Stimulated activated CD8-positive, alpha-beta memory T cell treated with anti-CD3 and anti-CD28 coated beads, Interleukin-4, amount 100 ng/mL, for 4 hours (primary cell): ENCODE measurements at places on chromosomes 2 and 18.

DNA sequence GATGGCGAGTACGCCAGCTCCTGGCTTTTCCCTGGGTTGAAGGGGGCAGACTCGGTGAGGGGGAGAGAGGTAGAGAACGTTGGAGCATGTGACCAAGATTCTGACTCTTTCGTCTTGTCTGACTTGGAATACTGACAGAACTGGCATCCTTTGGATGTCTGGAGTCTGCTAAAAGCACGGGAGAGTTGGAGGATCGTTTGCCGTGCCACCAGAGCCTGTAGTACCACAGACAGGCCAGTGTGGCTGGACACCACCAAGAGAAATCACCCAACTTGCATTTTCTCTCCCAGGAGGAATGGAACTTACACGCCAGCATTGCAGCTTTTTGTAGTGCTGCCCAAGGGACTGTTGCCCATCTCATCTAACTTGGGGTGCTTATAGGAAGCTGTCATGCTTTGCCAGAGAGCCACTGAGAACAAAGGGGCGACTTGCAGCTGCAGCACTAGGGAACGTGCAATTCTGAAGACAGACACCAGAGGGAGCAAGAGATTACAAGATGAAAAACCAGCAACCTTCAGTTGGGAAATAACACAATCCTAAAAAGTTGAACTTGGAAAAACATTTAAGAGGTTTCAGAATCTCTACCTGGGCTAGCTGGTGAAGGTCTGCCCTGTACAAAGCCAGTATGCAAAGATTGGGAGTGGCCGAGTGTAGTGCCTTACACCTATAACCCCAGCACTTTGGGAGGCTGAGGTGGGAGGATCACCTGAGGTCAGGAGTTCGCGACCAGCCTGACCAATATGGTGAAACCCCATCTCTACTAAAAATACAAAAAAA is 24.1 kb downstream of the PSMG2 start:
- DNase-seq = no peak

DNA sequence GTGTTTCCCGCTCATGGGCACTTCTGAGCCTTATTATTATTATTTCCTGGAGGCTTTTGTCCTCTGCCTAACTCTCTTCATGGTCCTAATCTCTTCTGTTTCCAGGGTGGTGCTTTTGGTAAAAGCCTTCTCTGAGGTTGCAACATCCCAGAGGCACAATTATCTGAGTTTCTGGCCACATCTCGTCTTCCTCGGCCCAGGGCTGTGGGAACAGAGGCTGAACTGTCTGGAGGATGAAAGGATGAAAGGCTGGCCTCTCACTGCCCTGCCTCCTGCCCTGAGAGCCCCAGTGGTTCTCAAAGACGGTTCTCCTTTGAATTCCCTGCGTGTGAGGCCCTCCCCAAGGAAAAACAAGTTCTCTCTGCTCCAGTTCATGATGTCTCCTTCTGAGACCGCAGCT is 13.8 kb downstream of the GYPC start:
- DNase-seq = no peak

DNA sequence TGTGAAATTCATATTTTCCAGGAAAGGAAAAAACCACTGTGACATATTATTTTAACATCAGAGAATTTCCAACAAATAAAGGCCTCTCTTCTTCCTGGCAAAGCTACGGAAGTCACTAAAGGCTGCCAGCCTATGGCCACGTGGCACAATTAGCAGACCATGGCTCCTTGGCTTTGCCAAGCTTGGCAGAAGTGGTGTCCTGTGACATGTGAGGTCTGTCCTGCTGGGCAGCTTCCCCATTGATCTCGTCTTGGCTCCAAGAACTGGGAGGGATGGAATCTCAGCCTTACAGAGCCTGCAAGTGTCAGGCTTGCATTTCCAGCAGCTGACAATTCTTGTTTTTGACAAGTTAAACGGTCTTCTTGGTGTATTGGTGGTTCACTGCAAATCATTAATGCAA is 226.9 kb upstream of the THSD7B start:
- DNase-seq = no peak

- no peak for DNase-seq
Observed at GRCh38 chr2:1714291-1715064, 29.8 kb downstream of the PXDN start.

DNA sequence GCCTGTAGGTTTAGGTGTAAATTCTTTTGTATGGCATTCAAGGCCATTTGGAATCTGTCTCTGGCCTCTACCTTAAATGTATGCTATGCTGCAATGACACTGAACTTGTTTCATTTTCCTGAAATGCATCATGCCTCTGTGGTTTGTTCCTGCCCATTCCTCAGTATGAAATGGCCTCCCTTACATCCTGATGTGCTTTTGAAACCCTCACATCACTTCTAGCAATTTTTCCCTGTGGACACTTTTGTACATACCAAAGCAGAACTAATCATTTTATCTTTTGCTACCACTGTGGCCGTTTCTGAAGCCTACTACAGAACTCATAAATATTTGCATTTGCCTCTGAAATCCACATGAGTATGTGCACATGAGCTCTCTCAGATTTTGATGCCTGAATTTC is 557.2 kb downstream of the ERBB4 start:
- DNase-seq = no peak

- DNase-seq = no peak
Observed at GRCh38 chr2:32958821-32959220, 12.1 kb downstream of the LTBP1 start.

GRCh38 chr2:231613663-231614558 is 21.2 kb downstream of the TEX44 start:
- peak; percentile 65 for DNase-seq

- no peak for DNase-seq
Observed at GRCh38 chr2:217798743-217799562, 203.8 kb downstream of the TNS1 start.

DNA sequence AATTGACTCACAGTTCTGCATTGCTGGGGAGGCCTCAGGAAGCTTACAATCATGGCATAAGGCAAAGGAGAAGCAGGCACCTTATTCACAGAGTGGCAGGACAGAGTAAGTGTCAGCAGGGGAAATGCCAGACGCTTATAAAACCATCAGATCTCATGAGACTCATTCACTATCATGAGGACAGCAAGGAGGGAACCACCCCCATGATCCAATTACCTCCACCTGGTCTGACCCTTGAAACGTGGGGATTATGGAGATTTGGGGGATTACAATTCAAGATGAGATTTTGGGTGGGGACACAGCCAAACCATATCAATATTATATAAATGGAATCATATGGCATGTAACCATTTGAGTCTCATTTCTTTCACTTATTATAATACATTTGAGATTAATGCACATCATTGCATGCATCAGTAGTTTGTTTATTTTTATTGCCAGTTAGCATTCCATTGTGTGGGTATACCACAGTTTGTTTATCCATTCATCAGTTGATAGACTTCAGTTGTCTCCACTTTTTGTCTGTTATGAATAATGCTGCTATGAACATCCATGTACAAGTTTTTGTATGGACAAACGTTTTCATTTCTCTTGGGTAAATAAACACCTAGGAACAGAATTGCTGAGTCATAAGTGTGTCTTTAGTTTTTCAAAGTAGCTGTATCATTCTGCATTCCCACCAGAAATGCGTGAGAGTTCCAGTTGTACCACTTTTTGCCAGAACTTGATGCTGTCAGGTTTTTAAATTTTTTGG is 5.8 kb upstream of the SRBD1 start:
- no peak for DNase-seq

GRCh38 chr2:23589220-23589647 is 204.3 kb downstream of the KLHL29 start:
- DNase-seq = no peak

- no peak for DNase-seq
Observed at GRCh38 chr2:127811397-127812321, 688 bp upstream of the WDR33 start.

DNA sequence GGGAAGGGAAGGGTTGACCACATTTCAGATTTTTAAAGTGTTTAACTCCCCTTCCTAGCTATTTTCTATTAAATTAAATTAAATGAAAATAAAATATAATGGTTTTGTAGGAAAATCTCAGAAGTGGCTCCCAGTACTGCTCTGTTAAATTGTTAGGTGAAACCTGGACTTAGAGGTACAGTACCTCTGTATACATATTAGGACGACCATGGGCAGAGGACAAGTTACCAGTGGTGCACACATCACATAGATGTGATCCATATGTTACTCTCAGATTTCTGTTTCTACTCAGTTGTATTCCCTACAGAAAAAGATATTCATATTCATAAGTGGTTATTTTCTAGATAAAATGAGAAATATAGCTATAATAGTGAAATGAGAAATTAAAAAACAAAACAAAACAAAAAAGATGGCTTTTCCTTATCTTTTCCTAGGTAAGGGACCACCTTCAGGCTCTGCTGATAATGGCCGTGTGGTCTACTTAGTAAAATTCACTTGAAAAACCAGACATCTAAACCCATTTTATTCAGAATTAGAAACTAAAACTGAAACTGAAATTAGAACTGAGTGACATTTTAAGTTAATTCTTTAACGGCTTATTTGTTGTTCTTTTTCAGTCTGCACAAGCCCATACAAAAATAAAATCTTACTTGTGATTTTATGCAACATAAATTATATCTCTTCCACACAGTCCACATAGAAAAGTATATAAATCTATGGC is 832.5 kb upstream of the CHAC2 start:
- no peak for DNase-seq

GRCh38 chr2:238321467-238321866 is 1.1 kb downstream of the TRAF3IP1 start:
- DNase-seq = no peak

GRCh38 chr18:56639104-56639381 is 651 bp upstream of the TXNL1 start:
- no peak for DNase-seq

GRCh38 chr2:109408043-109408335 is 205.8 kb downstream of the SEPTIN10 start:
- DNase-seq = no peak

DNA sequence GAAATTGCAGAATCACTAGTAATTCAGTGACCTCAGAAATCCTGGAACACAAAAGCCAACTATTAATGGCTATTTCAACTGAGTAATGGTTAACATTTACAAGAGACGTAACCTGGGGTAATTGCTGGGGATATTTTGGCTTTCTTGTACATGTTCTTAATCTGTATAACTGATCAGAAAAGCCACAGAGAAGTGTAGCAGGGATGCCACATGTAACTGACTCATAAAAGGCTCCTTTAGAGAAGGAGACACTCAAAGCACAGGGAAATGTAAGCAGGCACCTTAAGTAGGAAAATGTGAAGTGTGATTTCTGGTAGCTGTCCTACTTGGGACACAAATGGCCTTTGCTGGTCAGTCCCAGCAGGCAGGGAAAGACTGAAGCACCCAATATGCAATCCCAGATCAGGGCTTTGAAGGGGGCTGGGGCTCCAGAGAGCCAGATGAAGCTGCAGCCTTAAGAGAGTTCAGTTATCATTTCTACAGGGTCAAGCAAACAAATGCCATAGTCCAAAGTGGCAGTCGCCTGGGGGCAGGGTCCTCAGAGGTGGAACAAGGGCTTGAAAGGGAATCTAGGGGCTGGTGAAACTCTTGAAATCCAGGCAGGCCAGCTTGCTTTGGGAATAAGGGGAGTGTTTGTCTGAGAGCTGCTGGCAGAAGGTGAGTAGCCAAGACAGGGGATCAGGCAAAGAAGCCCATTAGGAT is 7.2 kb upstream of the SPOPL start:
- no peak for DNase-seq

DNA sequence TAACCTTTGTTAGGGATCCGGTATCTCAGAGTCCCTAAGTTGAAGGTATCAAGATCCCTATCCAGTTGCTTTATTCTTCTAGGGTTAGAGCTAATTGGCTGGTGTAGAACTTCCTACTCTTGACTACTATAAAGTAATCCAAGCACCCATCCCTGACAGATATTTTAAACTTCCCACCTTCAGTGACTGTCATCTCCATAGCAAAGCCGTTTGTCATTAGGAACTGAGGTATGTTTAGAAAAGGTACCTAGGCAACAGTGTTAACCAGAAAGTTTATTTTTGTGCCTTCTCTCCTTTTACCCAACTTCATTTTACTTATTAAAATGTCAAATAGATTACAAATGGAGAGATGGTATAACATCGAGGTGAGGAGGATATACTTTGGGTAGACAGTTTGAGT is 4.5 kb downstream of the FAM117B start:
- DNase-seq = no peak

DNA sequence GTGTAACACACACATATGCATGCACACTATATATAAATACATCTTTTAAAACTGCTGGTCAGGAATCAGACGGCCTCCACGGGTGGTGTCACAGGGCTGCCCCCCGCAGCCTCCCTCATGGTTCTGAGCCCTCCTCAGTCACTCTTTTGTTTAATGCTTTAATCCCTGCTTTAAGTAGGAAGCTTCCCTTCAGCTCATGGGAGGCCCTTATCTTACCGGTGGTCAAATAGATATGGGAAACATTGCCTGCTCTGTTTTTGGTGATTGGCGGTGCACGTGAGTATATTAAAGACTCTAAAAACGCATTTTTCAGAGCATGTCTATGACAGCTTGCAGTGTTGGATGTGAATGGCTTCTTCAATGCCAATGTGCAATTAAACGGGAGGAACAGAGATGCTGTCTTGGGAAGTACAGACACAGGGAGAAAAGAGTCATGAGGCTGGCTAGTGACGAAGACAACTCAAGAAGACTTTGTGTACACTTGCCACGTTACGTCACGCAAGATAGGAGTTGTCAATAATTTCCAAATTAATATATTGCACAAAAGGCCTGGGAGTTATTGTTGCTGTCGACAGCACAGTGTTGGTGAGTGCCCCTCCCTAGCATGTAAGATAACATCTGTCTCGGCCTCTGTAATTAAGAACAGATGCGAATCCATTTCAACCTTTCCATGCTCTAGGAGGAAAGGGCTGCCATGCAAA is 23.3 kb downstream of the GNLY start:
- no peak for DNase-seq

- DNase-seq = no peak
Observed at GRCh38 chr2:217551252-217551899, 451.4 kb downstream of the TNS1 start.

- DNase-seq = no peak
Observed at GRCh38 chr2:201827621-201828020, 21.3 kb downstream of the CDK15 start.

DNA sequence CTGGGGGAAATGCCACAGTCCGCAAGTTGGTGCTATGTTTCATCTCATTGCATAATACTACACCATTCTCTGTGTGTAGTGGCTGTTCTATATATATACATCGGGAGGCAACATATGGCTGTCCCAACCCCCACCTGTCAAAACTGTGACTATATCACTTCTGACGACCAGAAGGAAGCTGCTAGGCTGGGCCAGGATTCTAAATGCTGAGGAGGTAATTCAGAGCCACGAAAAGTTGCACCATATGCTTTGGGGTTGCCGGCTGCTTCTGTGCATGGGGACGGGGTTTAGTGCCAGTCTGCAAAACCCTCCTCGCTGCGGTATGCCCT is 117.3 kb downstream of the MSH2 start:
- no peak for DNase-seq

DNA sequence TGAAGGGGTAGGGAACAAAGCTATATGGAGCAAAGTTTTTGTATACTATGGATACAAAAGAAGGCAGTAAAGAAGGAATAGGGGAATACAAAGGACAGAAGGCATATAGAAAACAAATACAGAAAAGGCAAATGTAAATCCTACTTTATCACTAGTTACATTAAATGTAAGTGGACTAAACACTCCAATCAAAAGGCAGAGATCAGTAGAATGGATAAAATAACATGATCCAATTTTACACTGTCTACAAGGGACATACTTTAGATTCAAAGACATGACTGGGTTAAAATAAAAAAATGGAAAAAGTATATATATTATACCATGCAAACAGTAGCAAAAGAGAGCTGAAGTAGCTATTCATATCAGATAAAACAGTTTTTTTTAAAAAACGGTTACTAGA is 215.0 kb downstream of the PDE11A start:
- DNase-seq = no peak
